ENCODE measurements at places on chromosomes 5 and 9.

GRCh38 chr5:96091874-96092273 lies 130.2 kb upstream of the ELL2 start:
- no peak for DNase-seq

DNA sequence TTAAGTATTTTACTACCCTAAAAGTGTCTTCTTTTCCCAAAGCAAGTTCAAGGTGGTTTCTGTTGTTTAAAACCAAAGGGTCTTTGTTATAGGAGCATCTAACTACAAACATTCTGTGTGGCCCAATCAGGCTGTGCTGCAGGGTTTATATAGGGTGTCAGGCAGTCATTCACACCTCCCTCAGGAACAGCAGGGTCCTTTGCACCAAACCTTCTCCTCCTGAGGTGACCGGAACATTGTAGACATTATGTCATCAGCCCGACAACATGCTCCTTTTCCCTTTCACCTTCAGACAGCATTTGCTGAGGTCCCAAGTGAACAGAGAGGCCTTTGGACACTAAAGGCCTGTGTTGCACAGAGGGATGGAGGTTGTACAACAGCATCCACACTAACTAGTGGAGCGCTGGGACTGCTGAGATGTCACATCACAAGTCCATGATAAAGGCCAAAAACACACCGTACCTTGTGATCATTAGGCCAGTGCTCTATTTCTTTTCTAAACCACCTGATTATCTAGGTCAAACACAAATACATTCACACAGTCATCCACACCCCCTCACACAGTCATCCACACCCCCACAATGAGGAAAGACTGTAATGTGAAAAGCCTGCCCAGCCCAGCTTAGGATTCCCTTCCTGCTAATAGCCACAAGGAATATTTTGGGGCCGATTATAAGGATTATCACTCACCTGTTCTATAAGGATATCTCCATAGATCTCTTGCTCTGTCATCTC lies 123.8 kb upstream of the VLDLR start:
- no peak for DNase-seq

DNA sequence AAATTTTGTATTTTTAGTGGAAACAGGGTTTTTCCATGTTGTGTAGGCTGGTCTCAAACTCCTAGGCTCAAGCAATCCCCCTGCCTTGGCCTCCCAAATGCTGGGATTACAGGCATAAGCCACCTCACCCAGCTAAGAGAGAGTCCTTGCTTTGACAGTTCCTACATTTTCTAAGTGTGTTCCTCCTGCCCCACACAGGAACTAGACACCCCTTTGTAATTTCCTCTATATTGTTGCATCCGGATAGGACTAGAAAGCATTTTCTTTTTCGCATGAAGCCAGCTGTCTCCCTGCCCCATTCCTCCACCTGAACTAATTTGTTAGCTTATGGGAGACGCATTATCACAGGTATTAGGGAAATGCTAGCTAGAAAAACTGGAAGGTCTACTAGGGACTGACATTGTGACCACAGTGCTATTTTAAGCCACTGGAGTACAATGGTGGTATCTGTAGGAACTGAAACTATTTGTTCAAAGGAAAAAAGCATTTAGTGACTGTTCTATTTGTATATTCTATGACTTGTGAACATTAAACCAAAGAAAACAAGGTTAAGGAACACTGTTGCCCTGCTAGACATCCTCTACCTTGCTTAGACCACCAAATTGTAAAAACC lies 214.1 kb downstream of the SMARCA2 start:
- DNase-seq, result no peak

- no peak for DNase-seq
Observed at GRCh38 chr5:150317048-150318003, 14.6 kb upstream of the ARSI start.

DNA sequence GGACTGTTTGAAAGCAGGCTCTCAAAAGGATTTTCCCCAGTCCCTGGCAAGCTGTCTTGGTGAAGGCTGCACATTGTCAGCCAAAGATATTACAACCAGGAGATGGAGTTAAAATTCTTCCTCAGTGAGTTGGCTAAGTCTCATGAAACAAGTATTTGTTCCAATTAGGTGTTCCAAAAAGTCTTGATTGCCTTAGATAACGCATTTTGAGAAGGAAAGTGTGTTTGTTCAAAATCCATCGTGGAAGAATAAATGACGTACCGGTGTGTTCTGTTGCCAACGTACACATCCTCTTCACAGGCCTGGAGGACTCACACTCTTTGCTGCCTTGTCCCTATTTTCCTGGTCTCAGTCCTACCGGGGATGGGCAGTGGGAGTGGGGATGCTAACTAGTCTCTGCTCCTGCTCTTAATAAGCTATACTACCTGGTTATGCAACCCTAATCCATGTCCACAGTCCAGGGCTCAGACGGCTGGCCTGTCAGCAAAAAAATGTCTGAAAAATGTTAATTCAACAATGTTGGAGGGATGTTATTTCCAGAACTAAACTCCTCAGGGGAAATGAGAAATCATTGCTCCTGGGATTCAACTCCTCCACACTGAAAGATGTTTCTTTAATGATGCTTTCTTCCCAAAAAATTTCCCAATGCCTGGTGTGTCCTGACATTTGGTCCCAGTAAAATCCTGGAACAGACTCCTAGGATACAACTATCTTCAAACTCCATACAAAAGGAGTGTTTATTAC lies 175.3 kb upstream of the KLF9 start:
- DNase-seq, result no peak

- DNase-seq, result no peak
Observed at GRCh38 chr5:143218517-143219170, 184.8 kb downstream of the NR3C1 start.

- DNase-seq, result no peak
Observed at GRCh38 chr9:88998503-88998902, 7.2 kb downstream of the S1PR3 start.

DNA sequence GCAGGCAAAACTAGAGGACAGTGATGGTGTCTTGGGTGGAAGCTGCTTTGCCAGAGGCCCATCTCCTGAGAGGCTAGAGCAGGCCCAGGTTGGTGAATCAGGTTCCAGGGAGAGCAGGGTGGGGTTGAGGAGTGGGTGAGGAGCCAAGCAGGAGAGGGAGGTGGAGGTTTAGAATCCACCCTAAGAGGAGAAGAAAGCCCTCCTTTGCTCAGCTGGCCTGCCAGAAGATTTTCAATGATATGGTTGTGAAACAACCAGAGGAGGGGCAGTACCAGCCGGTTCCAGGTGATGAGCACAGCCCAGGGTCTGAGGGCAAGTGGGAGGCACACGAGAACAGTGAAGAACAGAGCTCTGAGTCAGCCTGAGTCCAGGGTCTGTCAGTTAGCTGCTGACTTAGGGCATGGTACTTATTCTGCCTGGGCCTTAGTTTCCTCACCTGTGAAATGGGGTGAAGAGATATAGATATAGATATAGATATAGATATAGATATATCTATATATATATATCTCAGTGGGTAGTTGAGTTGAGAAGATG lies 17.8 kb downstream of the PPARGC1B start:
- no peak for DNase-seq

DNA sequence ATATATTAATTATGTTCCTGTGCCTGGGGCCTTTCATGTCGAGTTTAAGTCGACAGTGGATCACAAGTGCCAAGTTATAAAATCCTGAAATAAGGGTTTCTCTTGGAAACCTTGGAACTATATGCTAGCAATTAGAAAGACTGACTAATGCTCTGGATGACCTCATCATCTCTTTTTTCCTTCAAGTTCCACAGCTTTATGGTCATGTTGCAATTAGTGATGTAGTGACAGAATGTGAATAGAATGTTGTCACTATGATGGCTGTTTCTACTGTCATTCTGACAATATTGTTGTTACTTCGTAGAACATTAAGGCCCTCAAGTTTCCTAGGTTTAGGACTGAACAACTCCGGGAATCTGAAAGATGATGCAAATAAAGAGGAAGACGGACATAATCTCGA lies 368.0 kb upstream of the SEMA6A start:
- DNase-seq, result no peak

- DNase-seq, result no peak
Observed at GRCh38 chr5:58322453-58322852, 137.4 kb downstream of the PLK2 start.

- DNase-seq, result no peak
Observed at GRCh38 chr9:98900244-98900643, 43.5 kb upstream of the COL15A1 start.

DNA sequence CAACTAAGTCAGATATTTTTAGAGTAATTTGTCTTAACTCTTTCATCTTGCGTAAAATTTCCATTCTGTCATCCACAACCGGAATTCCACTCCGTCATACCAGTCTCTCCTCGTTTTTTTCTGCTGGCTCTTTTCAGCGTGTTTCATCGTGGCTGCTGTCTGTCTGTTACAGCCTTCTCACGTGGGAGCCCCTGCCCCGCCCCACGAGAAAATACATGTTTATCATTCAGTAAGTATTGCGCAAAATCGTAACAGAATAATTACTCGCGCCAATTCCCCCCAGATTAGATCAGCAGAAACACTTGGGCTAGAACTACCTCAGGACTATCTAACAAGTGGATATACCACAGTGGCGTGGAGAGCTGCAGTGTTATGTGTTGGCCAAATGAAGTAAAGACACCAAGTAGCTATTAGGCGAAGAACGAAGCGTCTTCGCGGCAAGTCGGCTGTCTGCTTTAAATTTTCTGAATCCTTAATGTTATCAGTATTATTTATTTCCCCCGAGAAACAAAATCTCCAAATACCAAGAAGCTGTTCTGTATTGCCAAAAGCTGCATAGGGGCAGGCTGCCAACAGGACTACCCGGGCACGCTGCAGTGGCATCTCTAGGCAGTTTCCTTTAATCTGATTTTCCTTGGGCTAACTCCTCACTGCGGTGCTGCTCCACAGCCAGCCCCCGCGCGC lies 566 bp upstream of the FOCAD start:
- DNase-seq, result no peak

- DNase-seq, result no peak
Observed at GRCh38 chr9:81737871-81738507, 48.6 kb upstream of the TLE1 start.

DNA sequence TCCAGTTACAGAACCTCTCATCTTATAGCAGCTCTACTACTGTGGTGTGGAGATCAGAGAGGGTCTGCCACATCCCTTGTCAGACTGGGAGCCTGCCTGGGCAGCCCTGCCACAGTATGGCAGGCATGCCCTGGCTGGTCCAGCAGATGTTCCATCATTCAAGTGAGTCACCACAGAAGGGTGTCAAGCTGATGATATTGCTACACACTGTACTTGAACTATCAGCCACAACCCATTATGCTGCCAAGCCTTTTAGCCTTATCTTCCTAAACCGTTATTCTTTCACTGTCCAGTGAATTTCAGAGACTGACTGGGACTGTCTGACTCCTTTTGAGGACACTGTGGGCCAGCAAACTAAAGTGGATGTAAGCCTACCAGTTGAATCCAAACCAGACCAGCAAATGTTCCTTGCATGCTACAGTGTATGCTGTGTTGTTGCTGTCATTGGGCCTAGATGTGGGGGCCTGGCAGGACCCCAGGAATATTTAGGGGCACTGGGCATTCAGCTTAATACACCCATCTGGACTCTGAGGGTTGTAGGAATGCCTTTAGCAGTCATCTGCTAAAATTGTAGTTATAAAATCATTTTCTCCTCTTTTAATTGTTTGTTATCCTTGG lies 202.6 kb downstream of the NR3C1 start:
- DNase-seq, result no peak

- DNase-seq, result no peak
Observed at GRCh38 chr5:14218897-14219573, 75.9 kb downstream of the TRIO start.

- no peak for DNase-seq
Observed at GRCh38 chr9:71908825-71909224, 2.2 kb downstream of the ABHD17B start.

DNA sequence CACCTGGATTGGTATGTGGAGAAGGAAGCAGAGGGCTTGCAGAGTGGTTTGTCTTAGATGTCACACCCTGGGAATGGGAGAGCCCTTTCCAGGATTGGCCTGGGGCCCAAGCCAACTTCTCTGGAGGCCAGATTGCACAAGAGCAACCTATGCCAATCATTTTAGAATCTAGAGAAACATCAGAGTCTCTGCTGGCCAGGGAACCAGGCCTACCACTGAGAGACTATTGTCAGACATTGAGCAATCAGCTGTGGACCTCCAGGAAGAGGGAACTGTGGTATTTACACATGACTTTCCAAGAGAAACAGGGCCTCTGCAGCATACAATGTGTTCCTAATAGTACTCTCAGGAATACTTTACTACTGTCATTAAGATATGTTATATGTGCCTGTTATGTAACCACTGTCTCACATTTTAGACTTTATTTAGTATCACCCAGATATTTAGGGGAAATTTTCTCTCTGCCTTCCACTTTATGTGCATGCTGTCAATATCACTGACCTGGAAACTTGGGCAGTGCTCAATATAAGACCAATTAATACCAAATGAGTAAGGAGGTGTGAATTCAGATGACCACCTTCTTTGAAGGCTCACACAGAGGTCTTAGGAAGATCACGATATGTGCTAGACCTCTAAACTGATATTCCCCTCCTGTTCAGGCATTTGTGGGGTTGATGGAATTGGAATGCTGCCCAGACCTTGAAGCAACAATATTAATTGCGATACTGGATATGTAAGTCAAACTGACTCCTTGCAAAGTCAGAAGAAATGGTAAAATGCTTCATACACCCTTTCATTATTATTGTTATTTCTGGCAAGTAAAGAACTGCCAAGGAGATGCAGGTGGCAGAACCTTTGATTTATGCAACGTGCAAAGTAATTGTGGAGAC lies 20.5 kb upstream of the CCL28 start:
- DNase-seq, result peak; percentile 21

GRCh38 chr5:97243353-97243752 lies 60.3 kb upstream of the RIOK2 start:
- no peak for DNase-seq

DNA sequence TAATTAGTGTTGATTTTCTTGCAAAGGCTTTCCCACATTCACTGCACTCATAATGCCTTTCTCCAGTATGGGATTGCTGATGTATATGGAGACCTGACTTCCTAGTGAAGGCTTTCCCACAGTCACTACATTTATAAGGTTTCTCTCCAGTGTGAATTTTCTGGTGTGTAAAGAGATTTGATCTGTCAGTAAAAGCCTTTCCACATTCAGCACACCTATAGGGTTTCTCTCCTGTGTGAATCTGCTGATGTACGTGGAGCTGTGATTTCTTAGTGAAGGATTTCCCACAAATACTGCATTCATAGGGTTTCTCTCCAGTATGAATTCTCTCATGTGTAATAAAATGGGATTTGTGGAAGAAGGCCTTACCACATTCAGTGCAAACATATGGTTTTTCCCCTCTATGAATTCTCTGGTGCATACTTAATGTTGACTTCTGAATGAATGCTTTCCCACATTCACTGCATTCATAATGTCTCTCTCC lies 31.1 kb downstream of the ZNF484 start:
- DNase-seq, result no peak

GRCh38 chr9:76474419-76474818 lies 15.4 kb downstream of the GCNT1 start:
- no peak for DNase-seq

- DNase-seq, result no peak
Observed at GRCh38 chr5:181223058-181223728, at the start of gene TRIM41. Gene TRIM41 (plus strand): TSS chr5:181223281. CDS start chr5:181224000, 719 bp downstream.

DNA sequence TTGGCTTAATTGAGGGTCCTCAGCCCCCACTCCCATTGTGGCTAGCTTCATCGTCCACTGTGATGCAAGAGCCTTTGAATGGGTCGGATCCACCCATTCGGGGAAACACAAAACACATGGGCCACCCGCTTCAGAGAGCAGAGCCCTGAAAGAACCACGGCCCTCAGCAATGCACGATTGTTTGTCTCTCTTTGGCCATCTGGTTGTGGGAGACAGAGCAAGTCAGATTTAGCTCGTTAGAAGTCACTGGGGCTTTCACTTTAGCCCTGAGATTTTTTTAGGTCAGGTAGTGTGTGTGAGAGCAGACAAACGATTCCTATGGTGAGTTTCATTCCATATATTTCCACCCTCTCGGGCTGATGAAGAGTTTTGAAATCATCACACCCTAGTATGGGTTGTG lies 12.9 kb upstream of the COL15A1 start:
- DNase-seq, result no peak

All from C1 segment of cervical spinal cord (tissue), 14 donors.